ENCODE measurements at places on chromosomes 7 and 10.

- DNase-seq = no peak
Observed at GRCh38 chr10:107656932-107657331, 492.4 kb upstream of the SORCS1 start.

DNA sequence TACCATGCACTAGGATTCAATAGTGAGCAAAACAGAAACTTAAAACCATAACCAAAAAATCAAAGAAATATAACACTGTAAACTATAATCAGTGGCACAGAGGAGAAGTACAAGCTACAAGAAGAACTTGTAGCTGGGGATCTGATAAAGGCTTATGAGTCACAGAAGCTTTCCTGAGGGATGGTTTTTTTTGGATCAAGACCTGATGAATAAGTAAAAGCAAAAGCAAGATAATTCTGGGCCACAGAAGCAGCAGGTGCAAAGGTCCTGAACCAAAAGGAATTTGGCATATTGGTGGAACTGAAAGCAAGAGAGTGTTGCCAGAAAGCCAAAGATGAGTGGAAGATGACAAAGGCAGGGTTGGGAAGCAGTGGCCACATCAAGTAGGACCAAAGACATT lies 37.4 kb upstream of the BET1 start:
- DNase-seq = no peak

- DNase-seq = no peak
Observed at GRCh38 chr7:74025146-74025545, 2.8 kb upstream of the ELN start.

GRCh38 chr7:128356546-128357216 lies 4.8 kb downstream of the PRRT4 start:
- no peak for DNase-seq

DNA sequence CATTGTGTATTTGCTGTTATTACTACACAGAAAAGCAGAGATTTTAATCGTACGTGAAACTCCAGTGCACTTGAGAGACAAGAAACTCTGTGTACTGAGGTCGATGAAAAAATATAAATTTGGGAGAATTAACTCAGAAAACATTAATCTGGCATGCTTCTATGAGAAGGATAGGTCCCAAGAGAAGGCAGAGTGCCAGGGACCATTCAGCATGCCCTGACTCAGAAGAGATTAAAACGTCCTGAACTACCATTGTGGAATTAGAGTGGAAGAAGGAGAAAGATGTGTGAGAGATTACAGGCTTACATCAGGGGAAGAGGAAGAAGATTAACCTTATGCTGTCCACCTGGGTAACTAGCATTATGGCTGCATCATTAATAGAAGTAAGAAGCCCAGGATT lies 72.4 kb downstream of the REEP3 start:
- DNase-seq = no peak

GRCh38 chr7:29976673-29977415 lies 12.8 kb downstream of the SCRN1 start:
- no peak for DNase-seq

GRCh38 chr7:322708-323111 lies 32.7 kb downstream of the FOXL3 start:
- no peak for DNase-seq

GRCh38 chr10:71611131-71611530 lies 108.4 kb downstream of the C10orf105 start:
- DNase-seq = no peak

GRCh38 chr10:14087566-14087965 lies 243.2 kb downstream of the FRMD4A start:
- DNase-seq = no peak

- DNase-seq = peak; percentile 26
Observed at GRCh38 chr7:72405418-72405817, 6.7 kb downstream of the CALN1 start.

DNA sequence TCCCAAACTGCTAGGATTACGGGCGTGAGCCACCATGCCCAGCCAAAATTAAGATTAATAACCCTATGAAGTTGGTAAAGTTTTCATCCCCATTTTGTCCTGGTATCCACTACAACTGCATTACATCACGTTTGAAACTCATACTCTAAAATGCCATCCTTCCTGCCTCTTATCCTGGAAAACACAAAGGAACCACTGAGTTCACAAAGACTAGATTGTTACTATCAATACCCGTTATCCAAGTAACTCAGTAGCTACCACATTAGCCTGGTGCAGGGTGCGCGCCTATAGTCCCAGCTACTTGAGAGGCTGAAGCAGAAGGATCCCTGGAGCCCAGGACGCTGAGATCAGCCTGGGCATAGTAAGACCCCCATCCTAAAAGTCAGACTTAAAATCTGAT lies 63.5 kb upstream of the ANAPC16 start:
- no peak for DNase-seq

DNA sequence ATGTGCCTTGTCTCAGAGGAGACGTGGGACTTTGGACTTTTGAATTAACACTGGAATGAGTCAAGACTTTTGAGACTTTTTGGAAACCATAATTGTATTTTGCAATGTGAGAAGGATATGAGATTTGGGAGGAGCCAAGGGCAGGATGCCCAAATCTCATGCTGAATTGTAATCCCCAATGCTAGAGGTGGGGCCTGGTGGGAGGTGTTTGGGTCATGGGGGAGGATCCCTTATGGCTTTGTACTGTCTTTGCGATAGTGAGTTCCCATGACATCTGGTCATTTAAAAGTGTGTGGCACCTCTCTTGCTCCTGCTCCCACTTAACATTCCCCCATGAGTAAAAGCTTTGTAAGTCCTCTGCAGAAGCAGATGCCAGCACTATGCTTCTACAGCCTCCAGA lies 39.2 kb downstream of the DNAJC9 start:
- DNase-seq = no peak

DNA sequence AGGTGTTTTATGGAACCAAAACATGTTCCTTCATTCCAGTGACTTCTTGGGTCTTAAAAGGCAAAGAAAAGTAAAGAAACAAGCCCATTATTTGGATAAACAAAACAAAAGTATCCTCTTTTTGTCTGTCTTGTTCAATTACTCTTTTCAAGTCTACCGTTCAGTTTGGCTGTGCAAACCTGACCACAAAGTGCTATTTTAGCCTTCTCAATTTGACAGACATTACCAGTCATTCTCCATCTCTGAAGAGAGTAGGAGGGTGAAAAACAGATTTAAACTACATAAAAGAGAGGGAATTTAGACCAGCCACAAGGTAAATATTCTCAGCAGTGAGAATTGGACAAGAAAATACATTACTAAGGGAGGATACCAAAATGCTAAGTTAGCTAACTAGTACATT lies 145.2 kb downstream of the GRM3 start:
- no peak for DNase-seq

GRCh38 chr7:147298611-147299043 lies 1182.0 kb downstream of the CNTNAP2 start:
- no peak for DNase-seq

DNA sequence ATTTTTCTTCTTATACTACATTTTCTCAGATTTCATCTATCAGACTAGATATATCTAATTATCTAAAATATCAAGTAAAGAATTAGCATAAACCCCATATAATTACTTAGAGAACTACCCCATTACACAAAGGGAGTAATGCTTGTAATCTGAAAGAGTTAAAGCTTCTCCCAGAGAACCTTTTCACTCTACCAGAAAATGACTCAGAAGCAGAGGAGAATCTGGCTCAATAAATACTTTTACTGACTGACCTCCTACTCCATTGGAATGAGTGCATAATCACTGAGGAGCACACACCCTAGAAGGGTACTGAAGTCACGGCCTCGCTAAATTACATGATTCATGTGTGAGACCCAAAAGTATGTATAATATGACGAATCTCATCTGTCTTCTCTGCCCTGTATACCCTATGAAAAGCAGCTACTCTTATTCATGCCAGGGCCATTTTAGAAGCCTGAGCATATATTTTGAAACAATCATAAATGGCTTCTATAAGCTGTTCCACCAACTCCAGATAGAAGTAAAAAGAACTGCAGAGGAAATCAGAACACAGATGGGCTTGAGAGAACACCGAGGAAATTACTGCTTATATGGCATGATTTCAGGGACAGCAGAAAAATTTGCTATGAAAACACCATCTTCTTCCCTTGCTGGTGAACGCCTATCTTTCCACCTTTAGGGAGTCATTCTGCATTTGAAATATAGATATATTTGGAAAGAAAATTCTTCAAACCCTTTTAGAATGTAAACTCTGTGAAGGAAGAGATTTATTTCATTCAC lies 32.7 kb downstream of the DNMBP start:
- DNase-seq = no peak

- no peak for DNase-seq
Observed at GRCh38 chr7:41029072-41029499, 673.8 kb downstream of the INHBA start.

GRCh38 chr10:132202070-132202970 lies 15.6 kb downstream of the DPYSL4 start:
- no peak for DNase-seq

DNA sequence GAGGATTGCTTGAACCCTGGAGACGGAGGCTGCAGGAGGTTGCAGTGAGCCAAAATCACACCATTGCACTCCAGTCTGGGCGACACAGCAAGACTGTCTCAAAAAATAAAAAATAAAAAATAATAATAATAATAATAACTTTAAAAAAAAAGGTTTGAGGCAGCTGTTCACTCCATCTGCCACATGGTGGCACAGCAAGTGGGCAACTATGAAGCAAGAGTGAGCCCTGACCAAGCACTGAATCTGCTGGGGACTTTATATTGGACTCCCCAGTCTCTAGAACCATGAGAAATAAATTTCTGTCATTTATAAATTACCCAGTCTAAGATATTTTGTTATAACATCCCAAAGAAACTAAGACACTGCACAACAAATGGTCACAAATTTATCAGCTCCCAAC lies 14.6 kb upstream of the BRI3 start:
- no peak for DNase-seq

DNA sequence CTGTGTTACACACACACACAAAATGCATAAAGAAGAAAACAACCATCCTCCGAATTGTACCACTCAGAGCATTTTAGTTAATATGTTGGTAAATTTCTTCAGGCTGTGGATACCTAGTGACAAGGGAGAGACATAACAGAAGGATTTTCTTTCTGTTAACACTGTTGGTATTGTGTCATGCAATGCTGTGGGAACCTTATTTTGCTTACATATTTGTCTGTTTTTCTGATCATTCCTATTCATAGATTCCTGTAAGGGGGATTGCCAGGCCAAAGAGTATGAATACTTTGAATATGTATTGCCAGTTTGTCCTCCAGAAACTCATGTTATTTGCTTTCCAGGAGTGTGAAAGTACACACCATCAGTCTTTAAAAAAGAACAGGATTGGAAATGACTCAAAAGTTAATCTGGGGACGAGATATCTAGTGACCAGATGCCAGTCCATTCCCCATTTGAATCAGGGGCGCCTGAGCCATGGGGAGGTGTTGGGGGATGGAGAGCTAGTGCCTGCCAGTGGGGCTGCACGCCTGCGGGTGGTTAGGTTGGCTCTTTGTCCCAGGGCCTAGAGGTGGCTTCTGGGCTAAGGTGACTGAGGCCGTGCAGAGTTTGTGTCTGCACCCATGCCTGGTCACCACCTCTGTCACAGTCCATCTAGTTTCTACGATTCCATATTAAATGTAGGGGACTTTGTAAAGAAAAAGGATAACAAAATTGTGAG lies 142.0 kb downstream of the PTPN20 start:
- DNase-seq = no peak

DNA sequence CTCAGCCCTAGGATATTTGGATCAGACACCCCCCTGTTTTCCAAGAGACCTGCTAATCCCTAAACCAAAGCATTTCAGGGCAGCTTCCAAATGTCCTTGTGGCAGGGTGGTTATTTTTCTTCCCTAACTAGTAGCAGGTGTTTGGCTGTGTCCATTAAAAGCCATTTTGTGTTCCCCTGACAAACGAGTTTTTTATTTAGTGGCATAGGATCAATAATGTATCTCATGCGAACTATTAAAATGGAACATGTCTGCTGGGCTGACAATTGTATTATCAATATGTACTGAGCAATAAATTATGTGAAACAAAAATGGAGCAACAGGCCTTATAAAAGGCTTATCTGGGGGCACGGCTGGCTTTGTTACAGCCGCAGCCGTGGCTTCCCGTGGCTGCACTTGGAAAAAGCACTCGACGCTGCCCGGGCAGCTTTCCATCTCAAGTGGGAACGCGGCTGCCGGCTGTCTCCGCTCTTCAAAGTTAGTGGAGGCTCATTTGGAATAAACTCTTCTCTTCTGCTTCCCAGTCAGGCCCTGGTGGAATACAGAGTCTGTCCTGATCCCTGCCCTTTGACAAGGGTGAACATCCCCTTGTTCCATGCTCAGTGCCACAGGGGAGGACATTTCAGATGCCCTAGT lies 554.3 kb downstream of the TYW1 start:
- no peak for DNase-seq

DNA sequence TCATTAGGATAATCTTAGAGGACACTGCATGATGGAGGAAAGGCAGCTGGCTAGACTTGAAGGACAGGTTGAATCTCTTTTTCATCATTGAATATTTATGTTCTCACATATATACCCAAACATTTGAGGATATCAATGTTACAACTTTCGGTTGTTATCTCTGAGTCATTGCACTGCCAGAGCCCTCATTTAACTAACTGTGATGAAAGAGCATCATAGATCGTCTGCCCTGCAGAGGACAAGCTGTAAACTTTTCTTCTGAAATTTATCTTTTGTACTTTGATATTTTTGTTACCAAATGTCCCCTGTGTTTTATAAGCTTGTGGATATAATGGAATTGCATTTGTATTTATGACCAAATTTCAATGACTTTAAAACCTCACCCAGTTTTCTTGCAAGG lies 298.7 kb downstream of the PHF14 start:
- DNase-seq = no peak

GRCh38 chr7:123741940-123742339 lies 6.9 kb downstream of the WASL start:
- DNase-seq = no peak

DNA sequence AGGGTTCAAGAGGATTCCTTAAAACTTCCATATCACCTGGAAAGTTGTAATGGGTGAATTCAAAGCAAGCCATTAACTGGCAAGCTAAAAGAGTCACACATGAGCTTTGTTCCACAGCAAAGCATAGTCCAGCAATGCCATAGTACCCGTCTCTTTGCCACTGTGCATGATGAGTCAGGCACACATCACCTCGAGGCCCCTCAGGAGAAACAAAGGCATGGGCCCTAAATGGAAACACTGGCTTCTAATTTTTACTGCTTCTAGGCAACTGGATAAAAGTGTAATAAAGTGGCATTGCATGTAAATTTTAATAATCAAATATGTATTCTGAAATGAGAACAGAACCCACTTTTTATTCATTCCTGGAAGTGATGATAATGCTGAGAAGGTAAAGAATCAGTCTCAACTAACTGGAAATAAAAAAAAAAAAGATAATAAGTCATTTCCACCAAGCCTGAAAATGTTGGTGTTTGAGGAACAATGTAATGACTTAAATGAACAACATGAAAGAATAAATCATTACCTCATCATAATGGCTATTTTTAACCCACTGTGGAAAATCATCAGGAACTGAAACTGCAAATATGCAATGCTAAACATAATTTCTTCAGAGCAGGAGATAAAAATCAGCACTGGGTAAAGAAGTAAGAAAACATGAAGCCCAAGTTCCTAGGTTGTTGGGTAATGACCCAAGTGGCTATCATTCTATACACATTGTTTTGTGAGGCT lies 104.9 kb downstream of the CDK6 start:
- DNase-seq = no peak

Measured in omental fat pad (tissue), 4 donors.